ENCODE measurements at places on chromosomes 12 and 14.

- DNase-seq, result no peak
Measured at GRCh38 chr12:98671459-98671858, 26.4 kb downstream of the APAF1 start.

DNA sequence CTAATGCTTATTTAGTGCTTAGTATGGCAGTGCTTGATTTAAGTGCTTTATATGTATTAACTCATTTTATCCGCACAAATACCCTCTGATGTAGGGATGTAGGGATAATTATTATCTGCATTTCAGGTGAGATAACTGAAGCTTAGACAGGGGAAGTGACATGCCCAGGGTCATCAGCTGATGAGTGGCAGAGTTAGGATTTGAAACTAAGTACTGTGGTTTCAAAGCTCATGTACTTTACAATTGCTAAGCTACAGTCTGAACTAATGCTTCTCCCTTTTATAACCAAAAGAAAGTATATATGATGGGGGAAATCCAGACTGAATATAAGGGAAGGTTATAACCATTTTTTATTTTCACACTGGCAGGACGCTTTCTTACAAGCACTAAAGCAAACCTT lies 229.6 kb upstream of the NAV3 start:
- no peak for DNase-seq

DNA sequence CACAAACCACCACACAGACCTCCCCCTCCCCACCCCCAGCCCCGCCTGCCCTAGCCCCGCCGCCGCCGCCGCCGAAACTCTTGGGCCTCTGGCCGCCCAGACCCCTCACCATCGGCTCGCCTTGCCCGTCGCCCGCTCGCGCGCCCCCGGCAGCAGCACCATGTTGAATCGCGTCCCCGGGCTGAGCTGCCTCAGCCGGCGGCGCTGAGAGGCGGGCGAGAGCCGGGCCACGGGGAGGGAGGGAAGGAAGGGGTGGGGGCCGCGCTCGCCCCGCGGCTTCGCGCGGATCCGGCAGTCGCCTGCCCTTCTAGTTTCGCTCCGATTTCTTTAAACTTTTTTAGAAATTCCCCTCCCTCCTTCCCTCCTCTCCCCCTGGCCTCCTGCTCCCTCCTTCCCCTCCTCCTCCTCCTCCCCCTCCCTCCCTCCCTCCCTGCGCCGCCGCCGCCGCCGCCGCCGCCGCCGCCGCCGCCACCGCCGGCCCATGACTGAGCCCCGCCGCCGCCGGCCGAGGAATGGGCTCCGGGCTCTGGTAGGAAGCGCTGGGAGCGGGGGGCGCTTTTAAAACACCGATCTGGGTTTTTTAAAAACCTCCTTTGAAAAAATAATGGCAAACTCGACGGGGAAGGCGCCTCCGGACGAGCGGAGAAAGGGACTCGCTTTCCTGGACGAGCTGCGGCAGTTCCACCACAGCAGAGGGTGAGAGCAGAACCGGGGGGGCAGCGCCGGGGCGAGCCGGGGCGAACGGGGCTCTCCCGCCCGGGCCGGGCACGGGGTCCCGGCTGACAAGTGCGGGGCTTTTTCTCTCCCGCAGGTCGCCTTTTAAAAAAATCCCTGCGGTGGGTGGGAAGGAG lies at the start of gene ARID2:
Gene ARID2 (plus strand): TSS at position 474 of the 851 bp plus-strand sequence. CDS start 131 bp downstream, at position 605.
- peak; percentile 67 for DNase-seq

DNA sequence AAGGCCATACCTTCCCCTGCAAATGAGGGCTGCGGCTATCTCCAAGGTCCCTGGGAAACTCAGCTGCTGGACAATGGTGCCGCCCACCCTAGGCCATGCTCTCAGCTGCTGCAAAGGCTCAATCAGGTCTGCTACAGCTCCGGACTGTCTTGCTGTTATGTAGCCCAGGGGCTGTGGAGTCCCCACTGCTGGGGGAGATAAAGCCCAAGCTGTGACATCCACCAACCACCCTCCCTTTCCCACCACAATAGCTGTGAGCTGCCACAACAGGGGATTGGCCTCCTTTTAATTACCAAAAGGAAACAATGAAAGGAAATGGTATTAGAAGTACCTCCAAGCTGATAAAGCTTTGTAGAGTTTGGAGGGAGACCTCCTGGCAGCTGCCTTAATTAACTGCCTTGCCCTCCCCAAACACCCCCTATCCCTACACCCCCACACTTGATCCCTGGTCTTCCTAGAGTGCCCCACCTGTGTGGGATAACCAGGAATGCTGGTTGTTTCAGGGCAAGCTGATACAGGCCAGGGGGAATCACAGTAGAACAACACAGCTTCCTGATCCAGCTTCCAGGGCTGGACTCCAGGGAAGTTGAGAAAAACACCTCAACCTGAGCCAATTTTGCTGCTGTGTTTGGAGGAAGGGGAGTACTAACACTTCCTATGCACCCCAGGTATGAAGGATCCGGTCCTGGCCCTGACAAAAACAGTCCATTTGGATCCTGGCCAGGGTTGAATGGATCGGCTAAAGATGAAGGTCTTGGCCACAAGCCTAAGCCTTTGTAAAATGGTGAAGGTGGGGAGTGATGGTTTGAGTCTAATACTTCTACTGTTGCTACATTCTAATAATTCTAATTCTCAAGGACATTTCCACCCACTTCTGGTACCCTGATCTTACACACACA lies at the start of gene VWF:
Gene VWF (minus strand): TSS at position 260 of the 899 bp plus-strand sequence. CDS start 1,474 bp downstream, outside the sequence.
- no peak for DNase-seq

- no peak for DNase-seq
Measured at GRCh38 chr12:13093191-13093847, 10.1 kb downstream of the GSG1 start.

GRCh38 chr12:79252358-79253075 lies 387.9 kb downstream of the SYT1 start:
- DNase-seq, result no peak

DNA sequence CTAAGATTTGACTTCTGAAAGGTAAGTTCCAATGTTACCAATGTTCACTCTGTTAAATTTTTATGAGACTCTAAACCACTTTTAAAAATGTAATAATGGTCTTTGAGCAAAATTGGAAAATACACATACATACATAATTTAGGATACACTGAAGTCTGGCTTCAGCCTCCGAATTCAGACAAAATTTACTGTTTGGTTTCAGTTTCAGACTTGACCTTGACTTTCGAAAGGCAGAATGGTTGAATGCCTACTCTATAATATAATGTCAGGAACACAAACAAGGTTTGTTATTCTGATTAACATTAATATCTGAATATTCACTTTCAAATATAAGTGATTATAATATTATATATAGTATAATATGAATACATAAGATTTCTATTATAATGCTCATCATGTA lies 74.1 kb upstream of the KRAS start:
- no peak for DNase-seq

DNA sequence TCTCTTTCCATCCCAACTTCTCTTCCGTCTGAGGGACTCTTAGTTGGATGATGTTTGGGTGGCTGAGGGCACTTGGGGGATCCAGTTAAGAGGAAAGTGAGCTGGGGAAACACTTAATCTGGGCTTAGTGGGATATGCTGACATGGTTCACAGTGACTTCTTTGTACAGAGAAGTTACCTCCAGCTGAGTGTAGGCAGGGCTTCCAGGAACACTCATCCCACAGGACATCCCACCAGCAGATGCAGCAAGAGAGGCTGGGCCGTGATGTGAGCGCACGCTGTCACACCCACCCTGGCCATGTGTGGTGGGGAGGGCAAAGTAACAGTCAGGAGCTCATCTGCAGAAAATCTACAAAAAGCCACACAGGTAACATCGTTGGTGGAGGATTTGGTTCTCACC lies 832 bp upstream of the CACNA2D4 start:
- no peak for DNase-seq

GRCh38 chr14:100537446-100538350 lies 49.5 kb downstream of the BEGAIN start:
- DNase-seq, result no peak

DNA sequence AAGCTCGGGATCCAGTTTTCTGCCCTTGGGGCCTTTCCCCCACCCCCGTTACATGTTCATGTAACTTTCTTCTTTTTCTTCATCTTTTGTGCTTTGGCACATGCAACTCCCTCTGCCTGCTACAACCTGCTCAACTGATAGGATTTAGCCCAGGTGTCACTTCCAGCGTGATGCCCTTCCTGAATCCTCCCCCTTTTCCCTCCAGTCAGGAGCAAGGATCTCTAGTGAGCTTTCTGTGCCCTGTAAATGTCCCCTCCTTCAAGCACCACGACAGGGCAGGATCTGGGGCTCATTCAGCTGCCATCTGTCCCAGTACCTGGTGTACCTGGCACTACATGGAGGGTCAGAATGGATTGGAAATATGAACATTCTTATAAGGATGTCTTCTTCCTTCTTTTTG lies 15.3 kb downstream of the PELI2 start:
- DNase-seq, result no peak

GRCh38 chr14:96204151-96205058 lies at the start of gene BDKRB2:
Gene BDKRB2, plus strand, starts transcription at chr14:96204839. Its CDS starts 32,269 bp downstream, at chr14:96237108.
- peak; percentile 22 for DNase-seq

GRCh38 chr12:43733687-43734086 lies 24.9 kb downstream of the PUS7L start:
- DNase-seq, result no peak

DNA sequence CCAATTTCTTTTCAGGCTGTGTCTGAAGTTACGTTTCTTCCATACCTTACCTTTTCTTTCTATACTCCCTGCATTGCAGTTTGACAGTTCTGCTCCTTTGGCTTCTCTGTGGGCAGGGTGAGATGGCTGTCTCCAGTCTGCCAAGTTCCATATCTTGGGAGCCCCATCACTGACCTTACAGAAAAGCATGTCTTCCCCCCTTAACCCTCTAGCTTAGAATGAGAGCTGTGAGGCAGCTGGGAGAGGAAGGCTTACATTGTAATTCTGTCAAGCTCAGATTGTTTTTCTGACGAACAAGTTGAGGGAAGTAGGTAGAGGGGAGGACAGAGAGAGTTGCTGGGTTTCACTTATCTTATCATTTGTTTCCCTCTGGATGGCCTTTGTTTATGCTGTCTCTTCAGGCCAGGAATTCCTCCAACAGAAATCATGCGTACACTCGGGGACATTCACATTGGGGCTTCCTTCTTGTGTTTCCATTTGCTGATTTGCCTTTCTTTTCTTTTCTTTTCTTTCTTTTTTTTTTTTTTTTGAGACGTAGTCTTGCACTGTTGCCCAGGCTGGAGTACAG lies 9.3 kb downstream of the DAAM1 start:
- no peak for DNase-seq

- no peak for DNase-seq
Measured at GRCh38 chr12:69238589-69239351, 599 bp upstream of the CPSF6 start.

DNA sequence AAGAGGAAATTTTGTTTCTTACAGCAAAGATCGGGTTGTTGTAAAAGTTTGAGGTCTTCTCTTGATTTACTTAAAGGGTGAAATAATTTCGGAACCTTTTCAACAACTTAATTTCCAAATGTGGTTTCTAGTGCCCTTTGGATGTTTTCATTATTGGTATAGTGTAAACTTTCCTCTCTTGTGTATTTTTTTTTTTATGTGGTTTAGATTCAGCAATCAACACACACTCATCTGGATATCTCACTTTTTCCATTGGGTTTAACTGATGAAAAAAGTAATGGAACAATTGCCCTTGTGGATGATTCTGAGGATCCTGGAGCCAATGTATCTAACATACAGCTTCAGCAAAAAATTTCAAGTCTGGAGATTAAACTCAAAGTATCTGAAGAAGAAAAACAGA lies 116.3 kb downstream of the CCDC91 start:
- no peak for DNase-seq

GRCh38 chr14:89672636-89673511 lies 255.8 kb upstream of the FOXN3 start:
- no peak for DNase-seq

DNA sequence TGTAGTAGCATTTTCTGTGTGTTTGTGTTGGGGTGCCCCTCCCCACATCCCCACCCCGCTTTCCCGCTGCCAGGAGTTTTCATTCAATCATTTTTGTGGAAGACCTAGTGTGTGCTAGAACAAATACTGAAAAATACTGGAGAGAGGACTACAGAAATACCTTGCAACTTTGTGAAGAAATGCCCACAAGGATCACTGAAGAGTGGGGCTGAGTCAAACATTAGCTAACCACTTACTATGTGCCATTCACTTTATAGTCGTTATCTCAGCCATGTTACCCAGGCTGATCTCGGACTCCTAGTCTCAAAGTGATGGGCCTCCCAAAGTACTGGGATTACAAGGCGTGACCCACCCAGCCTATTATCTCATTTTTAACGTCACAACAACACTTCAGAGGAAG lies 559 bp upstream of the LMBR1L start:
- no peak for DNase-seq

- DNase-seq, result no peak
Measured at GRCh38 chr12:107523775-107524535, 161.6 kb upstream of the PWP1 start.

DNA sequence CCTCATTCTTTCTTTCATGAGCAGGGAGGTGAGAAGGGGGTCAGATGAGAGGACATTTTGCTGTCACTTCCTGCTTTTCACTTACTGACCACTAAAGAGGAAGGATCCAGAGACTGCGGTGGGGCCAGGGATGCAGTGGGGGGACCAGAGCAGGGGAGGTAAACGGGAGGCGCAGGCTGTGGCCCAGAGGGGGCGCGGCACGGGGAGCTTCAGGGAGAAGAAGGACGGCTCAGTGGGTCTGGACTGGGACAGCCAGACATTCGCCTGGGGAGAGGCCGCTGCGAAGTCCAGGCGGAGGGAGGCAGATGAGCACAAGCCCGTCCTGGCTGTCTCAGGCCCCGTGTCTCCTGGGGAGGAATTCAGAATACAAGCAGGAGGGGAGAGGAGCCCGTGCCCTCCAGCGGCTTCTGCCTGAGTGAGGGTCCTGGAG lies 41.2 kb downstream of the SLC6A12 start:
- DNase-seq, result no peak

DNA sequence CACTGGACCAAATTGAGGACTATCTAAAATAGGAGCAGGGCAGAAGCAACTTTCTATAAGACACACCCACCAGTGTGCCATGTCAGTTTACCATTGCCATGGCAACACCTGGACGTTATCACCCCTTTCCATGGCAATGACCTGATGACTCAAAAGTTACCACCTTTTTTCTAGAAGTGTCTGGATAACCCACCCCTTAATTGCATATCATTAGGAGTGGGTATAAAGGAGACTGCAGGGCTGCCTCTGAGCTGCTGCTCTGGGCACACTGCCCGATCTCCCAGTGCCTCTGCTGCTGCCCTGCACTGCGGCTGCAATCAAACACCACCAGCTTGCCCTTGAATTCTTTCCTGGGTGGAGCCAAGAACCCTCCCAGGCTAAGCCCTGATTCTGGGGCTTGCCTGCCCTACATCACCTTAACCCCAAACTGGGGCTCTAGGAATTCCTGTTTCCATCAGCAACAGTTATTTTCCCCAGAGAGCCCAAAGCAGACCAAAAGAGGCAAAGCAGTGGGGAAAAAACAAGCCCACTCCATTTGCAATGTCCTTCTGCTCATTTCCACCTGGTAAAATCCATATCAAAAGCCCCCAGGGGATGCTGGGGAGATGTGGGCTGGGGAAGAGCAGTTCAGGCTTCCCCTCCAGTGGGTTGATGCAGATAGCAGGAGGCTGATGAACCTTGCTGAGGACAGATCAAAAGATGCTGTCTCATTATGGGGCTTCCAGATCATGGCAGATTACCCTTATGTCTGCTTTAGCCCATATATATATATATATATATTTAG lies 129.5 kb upstream of the NCOR2 start:
- DNase-seq, result no peak

GRCh38 chr12:114209861-114210260 lies 196.1 kb downstream of the TBX5 start:
- no peak for DNase-seq

All from SK-MEL-5 (cell line).